Thymus (tissue), 14 donors: ENCODE measurements at places on chromosomes 12 and 14. TPM values are rescaled to one million over a fixed set of nuclear protein-coding genes. Genes with fewer than 3 reads are reported as not detected.

GRCh38 chr14:74601982-74602381, 10.1 kb downstream of the LTBP2 start:
- H3K27me3 ChIP-seq, result peaks cover 2% of the 10 kb centered on the region
- no peak for DNase-seq
- H3K27ac ChIP-seq, result no peak overlapping the region

DNA sequence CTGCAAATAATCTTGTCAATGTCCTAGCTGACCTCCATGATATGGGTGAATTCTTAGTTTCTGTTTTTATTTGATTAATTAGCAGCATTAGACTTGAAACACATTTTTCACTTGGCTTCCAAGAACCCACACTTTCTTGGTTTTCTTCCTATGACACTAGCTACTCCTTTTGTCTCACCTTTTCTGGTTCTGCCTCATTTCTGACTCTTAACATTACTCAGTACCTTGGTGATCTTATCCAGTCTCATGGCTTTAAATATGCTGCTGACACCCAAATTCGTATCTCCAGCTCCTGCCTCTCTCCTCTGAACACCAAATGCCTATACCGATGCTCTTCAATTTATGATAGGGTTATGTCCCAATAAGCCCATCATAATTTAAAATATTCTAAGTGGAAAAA, 32.0 kb upstream of the SSTR1 start:
- no peaks in the 10 kb centered on the region for H3K36me3 ChIP-seq
- no peak overlapping the region for H3K4me3 ChIP-seq
- no peak for DNase-seq
- H3K27ac ChIP-seq, result no peak overlapping the region
- H3K4me1 ChIP-seq, result no peaks in the 10 kb centered on the region

- no peaks in the 10 kb centered on the region for H3K27me3 ChIP-seq
- no peak for DNase-seq
- H3K4me1 ChIP-seq, result no peaks in the 10 kb centered on the region
- no peak overlapping the region for H3K27ac ChIP-seq
- no peak overlapping the region for H3K4me3 ChIP-seq
Observed at GRCh38 chr12:65419284-65420072, 141.0 kb downstream of the MSRB3 start.

FZD10 gene
- polyA plus RNA-seq, result 0.37 TPM

DLGAP5 gene
- polyA plus RNA-seq, result 3.0 TPM

GRCh38 chr12:123094349-123095077, 56.4 kb downstream of the PITPNM2 start:
- no peak for DNase-seq
- H3K4me1 ChIP-seq, result peaks cover 100% of the 10 kb centered on the region
- H3K27ac ChIP-seq, result peak overlapping the region; percentile 36

GRCh38 chr14:102902523-102903247, 19.8 kb upstream of the AMN start:
- no peak overlapping the region for H3K4me3 ChIP-seq
- H3K27ac ChIP-seq, result no peak overlapping the region
- no peak for DNase-seq
- H3K36me3 ChIP-seq, result peaks cover 18% of the 10 kb centered on the region
- peaks cover 9% of the 10 kb centered on the region for H3K4me1 ChIP-seq
- no peaks in the 10 kb centered on the region for H3K27me3 ChIP-seq

DNA sequence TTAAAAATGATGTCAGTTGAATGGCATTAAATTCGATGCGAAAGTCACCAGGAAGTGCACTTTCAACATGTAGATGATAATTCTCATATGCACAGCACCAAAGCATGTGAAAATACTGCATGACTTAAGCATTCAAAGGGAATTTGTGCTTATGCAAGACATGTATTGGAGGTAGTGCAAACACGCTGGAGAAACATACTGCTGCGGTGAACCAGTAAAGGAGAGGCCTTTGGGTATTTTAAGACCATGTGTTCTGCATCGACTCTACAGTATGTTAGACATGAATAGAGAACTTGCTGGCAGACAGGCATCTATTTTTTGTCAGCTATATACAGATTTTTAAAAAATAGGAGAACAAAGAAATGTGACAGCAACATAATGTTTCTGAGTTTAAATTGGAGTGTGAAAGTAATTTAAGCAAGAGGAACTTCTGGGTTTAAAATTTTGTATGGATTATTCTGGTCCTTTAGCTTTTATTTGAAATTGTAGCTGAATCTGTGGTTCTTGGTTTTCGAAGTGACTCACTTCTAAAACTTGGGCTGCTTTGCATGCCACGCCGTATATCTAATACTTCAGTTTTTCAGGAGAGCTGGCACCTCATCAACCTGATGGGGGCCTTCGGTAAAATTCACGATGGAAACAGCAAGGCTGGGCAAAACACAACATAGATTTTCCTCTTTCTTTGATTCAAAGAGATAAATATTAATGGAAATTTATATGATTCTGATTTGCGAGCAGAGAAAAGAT, 408.7 kb downstream of the APAF1 start:
- no peaks in the 10 kb centered on the region for H3K36me3 ChIP-seq
- H3K27me3 ChIP-seq, result no peaks in the 10 kb centered on the region
- H3K4me3 ChIP-seq, result no peak overlapping the region
- no peak for DNase-seq

GRCh38 chr14:52363961-52364360, 49.8 kb downstream of the PTGER2 start:
- DNase-seq, result no peak
- H3K27ac ChIP-seq, result no peak overlapping the region
- no peaks in the 10 kb centered on the region for H3K4me1 ChIP-seq
- H3K36me3 ChIP-seq, result no peaks in the 10 kb centered on the region
- H3K4me3 ChIP-seq, result no peak overlapping the region
- no peaks in the 10 kb centered on the region for H3K27me3 ChIP-seq

DNA sequence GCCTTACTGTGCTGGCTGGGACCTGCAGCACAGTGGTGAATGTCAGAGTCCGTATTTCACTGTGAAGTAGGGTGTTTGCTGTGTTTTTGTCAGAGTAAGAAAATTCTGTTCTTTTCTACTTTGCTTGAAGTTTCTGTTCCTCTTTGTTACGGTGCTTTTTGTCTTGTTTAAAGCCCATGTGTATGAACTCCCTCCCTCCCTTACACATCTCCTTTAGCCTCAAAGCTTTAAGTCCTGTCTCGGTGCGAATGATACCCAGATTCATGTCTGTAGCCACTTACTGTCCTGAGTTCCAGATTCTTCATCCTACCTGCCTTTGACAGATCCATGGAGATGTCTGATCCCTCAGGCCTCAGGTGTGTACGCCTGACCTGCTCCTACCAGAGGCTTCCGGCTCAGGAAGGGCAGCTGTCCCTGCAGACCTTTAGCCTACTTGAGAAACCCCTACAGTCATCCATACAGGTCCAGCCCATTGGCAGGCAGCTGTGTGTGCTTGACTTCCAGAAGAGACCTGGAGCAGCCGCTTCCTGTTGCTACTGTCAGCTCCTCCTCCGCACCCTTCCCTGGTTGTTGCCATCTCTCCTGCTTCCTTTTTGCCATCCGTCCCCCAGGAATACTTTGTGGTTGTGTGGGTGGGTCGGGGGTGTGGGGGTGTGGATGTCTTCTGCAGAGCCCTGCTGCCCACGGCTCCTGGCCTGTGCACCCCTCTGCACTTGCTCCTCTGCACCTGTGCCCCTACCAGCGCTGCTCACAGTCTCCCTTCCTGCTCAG, 72.9 kb downstream of the DDX51 start:
- no peak for DNase-seq
- no peak overlapping the region for H3K4me3 ChIP-seq
- H3K4me1 ChIP-seq, result peaks cover 15% of the 10 kb centered on the region
- peaks cover 63% of the 10 kb centered on the region for H3K36me3 ChIP-seq
- no peak overlapping the region for H3K27ac ChIP-seq
- no peaks in the 10 kb centered on the region for H3K27me3 ChIP-seq

- no peaks in the 10 kb centered on the region for H3K27me3 ChIP-seq
- no peaks in the 10 kb centered on the region for H3K4me1 ChIP-seq
- H3K36me3 ChIP-seq, result no peaks in the 10 kb centered on the region
Observed at GRCh38 chr12:72261885-72262284, 10.3 kb upstream of the TRHDE start.

DNA sequence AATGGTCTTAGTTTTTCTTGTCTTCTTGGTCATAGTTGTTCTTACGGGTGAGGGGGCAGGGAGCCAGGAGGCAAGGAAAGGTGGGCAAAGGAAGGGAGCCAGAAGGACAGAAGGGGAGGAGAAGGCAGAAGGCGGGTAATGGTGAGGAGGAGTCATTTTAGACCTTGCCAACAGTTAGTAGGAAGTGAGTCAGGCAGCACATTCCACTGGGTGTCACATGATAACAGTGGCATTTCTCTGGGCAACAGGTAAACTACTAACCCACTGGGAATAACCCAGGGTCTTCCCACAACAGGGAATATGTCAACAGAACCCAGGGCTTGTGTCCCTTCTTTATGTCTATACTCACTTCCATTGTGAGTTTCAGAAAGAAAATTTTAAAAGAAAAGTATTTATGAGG, 127.6 kb downstream of the SLC8A3 start:
- no peaks in the 10 kb centered on the region for H3K27me3 ChIP-seq
- no peak overlapping the region for H3K27ac ChIP-seq
- no peaks in the 10 kb centered on the region for H3K36me3 ChIP-seq

CHGA gene
- polyA plus RNA-seq, result 4.3 TPM

CBLN3 gene
- 9.5 TPM for polyA plus RNA-seq

KRT2 gene
- polyA plus RNA-seq, result 26.4 TPM

ABCD2 gene
- polyA plus RNA-seq, result 0.84 TPM

GPR84 gene
- polyA plus RNA-seq, result 0.62 TPM

- no peak overlapping the region for H3K27ac ChIP-seq
- no peak overlapping the region for H3K4me3 ChIP-seq
- no peak for DNase-seq
- H3K4me1 ChIP-seq, result no peaks in the 10 kb centered on the region
- H3K36me3 ChIP-seq, result no peaks in the 10 kb centered on the region
Observed at GRCh38 chr14:94921882-94922585, 152.1 kb upstream of the GSC start.

GRCh38 chr12:43675048-43675904, 83.3 kb downstream of the PUS7L start:
- no peak overlapping the region for H3K4me3 ChIP-seq
- no peaks in the 10 kb centered on the region for H3K4me1 ChIP-seq
- H3K27me3 ChIP-seq, result no peaks in the 10 kb centered on the region
- no peaks in the 10 kb centered on the region for H3K36me3 ChIP-seq

GRCh38 chr14:104076743-104077142, 8.8 kb upstream of the ASPG start:
- H3K36me3 ChIP-seq, result no peaks in the 10 kb centered on the region
- no peak overlapping the region for H3K4me3 ChIP-seq
- H3K27me3 ChIP-seq, result no peaks in the 10 kb centered on the region
- H3K27ac ChIP-seq, result no peak overlapping the region

EIF2S3B gene
- 0.27 TPM for polyA plus RNA-seq

- H3K27ac ChIP-seq, result no peak overlapping the region
- no peaks in the 10 kb centered on the region for H3K36me3 ChIP-seq
- H3K4me1 ChIP-seq, result no peaks in the 10 kb centered on the region
- no peak overlapping the region for H3K4me3 ChIP-seq
Observed at GRCh38 chr12:40723001-40723400, 30.8 kb downstream of the CNTN1 start.

FAM161B gene
- 4.1 TPM for polyA plus RNA-seq

GRCh38 chr14:94936401-94936892, 166.5 kb upstream of the GSC start:
- H3K27ac ChIP-seq, result no peak overlapping the region
- no peak for DNase-seq

- DNase-seq, result no peak
- no peak within 1 kb of the TSS for H3K27ac ChIP-seq
- H3K4me1 ChIP-seq, result peaks cover 21% of the 10 kb centered on the region
- peak within 1 kb of the TSS; percentile 18 for H3K4me3 ChIP-seq
- no peaks in the 10 kb centered on the region for H3K36me3 ChIP-seq
- H3K27me3 ChIP-seq, result peaks cover 46% of the 10 kb centered on the region
Observed at GRCh38 chr14:50871914-50872732, at the start of gene ABHD12B. ABHD12B (plus strand) TSS chr14:50872053; CDS start chr14:50872175, 122 bp downstream.

DNA sequence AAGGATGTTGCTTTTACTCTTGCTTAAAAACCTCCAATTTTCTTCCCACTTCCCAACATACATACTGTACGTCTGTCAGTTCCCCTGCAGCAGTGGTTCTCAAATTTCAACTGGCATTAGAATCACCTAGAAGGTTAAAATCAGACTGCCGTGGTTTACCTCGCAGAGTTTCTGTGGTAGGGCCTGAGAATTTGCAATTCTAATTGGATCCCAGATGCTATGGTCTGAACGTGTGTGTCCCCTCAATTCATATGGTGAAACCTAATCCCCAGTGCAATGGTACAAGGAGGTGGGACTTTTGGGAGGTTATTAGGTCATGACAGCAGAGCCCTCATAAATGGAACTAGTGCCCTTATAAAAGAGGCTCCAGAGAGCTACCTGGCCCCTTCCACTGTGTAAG, 226.9 kb downstream of the CRADD start:
- no peaks in the 10 kb centered on the region for H3K36me3 ChIP-seq
- H3K27me3 ChIP-seq, result no peaks in the 10 kb centered on the region
- H3K4me3 ChIP-seq, result no peak overlapping the region
- H3K27ac ChIP-seq, result no peak overlapping the region
- peaks cover 4% of the 10 kb centered on the region for H3K4me1 ChIP-seq

GRCh38 chr12:108595711-108596647, 1.9 kb downstream of the TMEM119 start:
- H3K27me3 ChIP-seq, result peaks cover 3% of the 10 kb centered on the region
- no peaks in the 10 kb centered on the region for H3K4me1 ChIP-seq
- DNase-seq, result no peak
- H3K4me3 ChIP-seq, result no peak overlapping the region

DTX1 gene
- 2.1 TPM for polyA plus RNA-seq

DNA sequence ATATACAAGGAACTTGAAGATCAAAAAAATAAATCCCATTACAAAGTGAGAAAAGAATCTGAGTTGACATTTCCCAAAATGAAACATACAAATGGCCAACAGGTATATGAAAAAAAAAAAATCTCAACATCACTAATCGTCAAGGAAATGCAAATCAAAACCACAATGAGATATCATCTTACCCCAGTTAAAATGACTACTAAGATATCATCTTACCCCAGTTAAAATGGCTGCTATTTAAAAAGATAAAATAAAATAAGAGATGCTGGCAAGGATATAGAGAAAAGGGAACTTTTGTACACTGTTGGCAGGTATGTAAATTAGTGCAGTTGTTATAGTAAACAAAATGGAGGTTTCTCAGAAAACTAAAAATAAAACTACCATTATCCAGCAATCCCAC, 44.4 kb downstream of the PLEKHG7 start:
- H3K36me3 ChIP-seq, result no peaks in the 10 kb centered on the region
- no peak overlapping the region for H3K4me3 ChIP-seq
- H3K27ac ChIP-seq, result no peak overlapping the region
- no peak for DNase-seq
- no peaks in the 10 kb centered on the region for H3K4me1 ChIP-seq

TMEM52B gene
- 0.14 TPM for polyA plus RNA-seq

SLC17A8 gene
- 0.37 TPM for polyA plus RNA-seq

- H3K4me1 ChIP-seq, result no peaks in the 10 kb centered on the region
- no peak overlapping the region for H3K27ac ChIP-seq
- H3K36me3 ChIP-seq, result no peaks in the 10 kb centered on the region
- no peak overlapping the region for H3K4me3 ChIP-seq
- no peaks in the 10 kb centered on the region for H3K27me3 ChIP-seq
Observed at GRCh38 chr14:76112889-76113624, 38.7 kb upstream of the GPATCH2L start.

- H3K4me3 ChIP-seq, result no peak overlapping the region
- H3K27me3 ChIP-seq, result no peaks in the 10 kb centered on the region
- peaks cover 3% of the 10 kb centered on the region for H3K4me1 ChIP-seq
- no peaks in the 10 kb centered on the region for H3K36me3 ChIP-seq
- no peak overlapping the region for H3K27ac ChIP-seq
Observed at GRCh38 chr12:30997685-30998440, 71.3 kb downstream of the TSPAN11 start.
